ENCODE measurements at places on chromosomes 7 and 10.

- DNase-seq = peak; percentile 52
These were observed 356.4 kb downstream of the TNS3 start for GRCh38 chr7:47225387-47226131.

- peak; percentile 14 for DNase-seq
These were observed 28.2 kb downstream of the TSPAN15 start for GRCh38 chr10:69479240-69480067.

DNA sequence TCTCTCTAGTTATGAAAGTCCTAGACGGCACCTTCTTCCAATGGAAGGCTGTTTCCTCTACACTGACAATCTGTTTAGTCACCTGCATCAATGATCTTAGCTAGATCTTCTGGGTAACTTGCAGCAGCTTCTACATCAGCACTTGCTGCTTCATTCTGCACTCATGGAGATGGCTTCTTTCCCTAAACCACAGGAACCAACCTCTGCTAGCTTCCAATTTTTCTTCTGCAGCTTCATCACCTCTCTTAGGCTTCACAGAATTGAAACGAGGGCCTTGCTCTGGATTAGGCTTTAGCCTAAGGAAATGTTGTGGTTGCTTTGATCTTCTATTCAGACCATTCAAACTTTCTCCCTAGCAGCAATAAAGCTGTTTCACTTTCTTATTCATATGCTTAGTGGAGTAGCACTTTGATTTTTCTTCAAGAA, 24.6 kb downstream of the NAMPT start:
- DNase-seq = peak; percentile 62

DNA sequence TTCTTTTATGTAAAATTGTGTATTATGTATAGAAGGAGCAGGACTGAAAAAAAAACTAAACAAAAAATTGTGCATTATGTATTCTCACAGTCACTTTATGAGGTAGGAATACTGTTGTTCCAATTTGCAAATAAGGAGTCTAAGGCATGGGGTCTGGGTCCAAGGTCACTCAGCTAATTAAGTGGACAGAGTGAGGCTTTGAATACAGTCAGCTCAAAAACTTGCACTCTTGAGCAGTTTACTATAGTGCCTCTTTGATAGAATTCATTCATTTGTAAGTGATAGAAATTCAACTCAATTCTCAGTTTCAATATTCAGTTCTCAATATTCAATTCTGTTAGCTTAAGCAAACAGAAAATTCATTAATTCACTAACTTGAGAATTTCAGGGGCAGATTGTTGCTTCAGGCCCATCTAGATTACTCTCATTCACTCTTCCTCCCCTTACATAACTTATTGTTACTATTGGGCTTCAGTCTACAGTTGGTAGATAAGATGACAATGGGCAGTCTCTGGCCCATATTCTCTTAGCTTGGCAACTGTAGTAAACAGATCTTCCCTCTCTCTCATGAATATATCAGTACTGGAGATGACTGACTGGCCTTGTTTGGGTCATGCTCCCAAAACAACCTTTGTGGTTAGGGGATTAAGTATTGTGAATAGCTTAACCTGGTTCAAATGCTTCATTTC, 86.6 kb downstream of the BTAF1 start:
- no peak for DNase-seq

GRCh38 chr7:143345428-143345900, 17.0 kb downstream of the FAM131B start:
- DNase-seq = peak; percentile 29

DNA sequence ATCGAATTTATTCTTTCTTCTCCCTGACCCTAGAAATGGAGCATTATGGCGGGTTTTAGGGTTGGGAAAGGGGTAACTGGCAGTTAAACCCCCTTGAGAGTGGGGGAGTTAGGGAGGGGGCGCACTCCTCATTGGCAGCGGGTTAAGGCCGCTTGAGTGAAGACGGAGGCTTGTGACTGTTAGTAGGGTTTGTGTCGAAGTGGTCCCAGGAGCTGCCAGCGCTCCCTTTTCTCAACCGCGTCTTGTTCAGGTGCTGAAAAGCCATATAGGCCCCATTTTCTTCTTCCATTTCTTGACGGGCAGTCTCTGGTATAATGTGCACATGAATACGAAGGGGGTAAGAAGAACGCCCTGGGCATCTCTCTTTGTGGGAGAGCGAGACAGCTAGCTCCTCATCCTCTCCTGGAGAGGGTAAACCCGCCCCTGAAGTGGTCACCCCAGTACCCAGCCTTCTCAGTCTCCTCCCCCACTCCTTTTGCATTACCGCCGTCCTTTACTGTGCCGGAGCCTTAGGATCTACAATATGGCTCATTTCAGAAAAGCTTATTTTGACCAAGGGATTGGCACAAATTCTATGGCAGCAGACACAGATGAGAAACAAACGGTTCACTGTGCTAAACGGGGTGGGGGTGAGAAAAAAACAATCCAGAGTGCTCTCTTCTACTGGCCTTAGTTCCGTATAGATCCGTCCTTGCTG, 836 bp downstream of the KMT2E start:
- peak; percentile 37 for DNase-seq

- DNase-seq = peak; percentile 38
These were observed 226.5 kb downstream of the FANK1 start for GRCh38 chr10:126122881-126123280.

DNA sequence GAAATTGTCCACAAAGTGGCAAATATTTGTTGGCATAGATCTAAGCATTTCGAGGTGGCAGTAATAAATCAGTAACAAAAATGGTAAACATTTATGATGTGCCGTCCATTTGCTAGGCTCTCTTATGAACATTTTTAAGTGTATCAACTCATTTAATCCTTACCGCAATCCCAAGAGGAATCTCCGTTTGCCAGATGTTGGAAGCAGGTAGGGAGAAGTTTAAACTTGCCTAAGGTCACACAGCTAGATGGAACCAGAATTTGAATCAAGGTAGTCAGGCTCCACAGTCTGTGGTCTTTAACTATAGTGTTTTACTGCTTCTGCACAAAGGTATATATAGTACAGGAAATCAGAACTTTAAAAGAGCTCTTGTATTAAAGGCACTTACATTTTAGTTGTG, 2.6 kb downstream of the MKLN1 start:
- DNase-seq = no peak

- no peak for DNase-seq
These were observed 23.0 kb upstream of the SNX13 start for GRCh38 chr7:17963281-17963680.

GRCh38 chr10:652233-652632, 37.2 kb downstream of the DIP2C start:
- no peak for DNase-seq

DNA sequence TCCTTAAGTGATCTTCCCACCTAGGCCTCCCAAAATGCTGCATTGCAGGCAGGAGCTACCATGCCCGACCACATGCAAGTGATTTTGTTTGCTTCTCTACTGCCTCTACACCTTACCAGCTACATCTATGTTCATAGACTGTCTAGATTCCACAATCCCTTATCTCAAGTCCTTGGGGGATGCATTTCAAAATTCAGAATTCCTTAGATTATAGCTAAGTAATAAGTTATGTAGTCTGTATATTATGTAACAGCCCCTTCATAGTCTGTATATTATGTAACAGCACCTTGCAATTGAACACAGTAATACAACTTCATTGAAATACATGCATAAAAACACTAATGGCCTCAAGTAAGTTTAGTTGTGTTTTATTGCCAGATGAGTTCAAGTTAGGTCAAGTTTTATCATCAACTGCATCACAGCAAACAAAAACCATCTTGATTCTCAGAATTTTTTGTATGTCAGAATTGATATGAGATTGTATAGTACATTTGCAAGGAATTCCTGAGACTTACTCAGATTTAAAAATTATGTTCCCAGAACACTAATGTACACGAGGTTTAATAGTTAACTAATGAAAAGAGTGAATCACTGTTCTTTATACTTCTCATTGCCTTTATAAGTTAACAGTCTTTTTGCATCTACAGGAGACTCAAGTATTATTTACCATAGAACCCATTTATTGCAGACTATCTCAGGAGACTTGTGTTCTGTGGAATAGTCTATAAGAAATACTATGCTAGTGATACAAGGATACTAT, 11.6 kb upstream of the FOXP2 start:
- DNase-seq = no peak

GRCh38 chr7:132312531-132313055, 263.7 kb downstream of the PLXNA4 start:
- DNase-seq = no peak

- DNase-seq = no peak
These were observed 2.7 kb downstream of the IL2RA start for GRCh38 chr10:6059506-6059905.

DNA sequence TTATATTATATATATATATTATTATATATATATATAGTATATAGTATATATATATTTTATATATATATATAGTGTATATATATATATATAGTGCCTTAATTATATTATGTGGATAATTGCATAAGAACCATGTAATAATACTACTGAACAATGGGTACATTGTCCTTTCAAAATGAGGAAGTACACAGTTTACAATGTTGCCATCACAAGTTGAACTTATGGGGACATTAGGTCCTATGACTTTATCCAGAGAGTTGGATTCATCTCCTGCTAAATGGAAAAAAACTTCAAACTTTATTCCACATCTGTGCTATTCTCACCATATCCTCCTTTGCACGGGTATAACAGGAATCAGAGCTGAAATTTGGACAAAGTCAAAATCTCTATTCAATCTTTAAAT, 105.0 kb upstream of the AGR3 start:
- DNase-seq = no peak

DNA sequence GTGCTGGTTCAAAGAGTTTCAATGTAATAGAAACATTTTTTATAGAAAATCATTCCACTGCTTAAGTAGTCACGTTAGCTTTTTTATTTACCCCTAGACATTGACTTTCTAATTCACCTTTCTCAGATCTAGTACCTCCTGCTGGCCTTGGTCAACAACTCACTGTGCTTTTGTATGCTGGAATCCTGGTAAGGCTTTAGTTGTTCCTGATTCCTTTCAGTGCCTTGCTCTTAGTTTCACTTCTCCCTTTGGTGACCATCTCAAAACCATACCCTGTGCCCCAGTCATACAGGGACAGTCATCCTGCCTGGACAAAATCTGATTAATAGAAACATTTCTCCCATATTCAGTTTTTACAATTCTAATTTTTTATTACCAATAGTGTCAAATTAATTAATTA, 130.2 kb downstream of the GPR37 start:
- no peak for DNase-seq

DNA sequence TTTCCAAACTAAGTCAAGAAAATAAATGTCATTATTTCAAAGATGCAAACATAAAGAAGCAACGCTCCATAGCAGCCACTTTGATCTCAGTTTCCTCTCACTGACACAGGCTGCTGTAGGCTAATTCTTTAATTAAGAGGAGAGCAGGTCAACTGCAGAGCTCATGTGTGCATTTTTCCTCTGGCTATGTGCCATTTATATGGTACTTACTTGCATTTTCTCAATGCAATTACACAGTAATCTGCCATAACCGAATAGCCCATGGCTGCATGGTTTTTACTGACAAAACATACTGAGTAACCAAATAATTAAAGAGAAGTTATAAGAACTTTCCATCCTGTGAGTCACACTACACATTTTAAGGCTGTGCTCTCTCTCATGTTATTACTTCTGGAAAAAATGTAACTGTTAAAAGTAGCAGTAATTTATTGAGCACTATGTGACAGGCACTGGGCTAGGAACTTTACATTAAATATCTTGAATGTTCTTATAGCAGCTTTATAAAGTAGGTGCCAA, 122.0 kb downstream of the ELAPOR2 start:
- DNase-seq = peak; percentile 38

GRCh38 chr7:6178298-6179029, 94.0 kb downstream of the CYTH3 start:
- no peak for DNase-seq

GRCh38 chr10:24239289-24240040, 30.5 kb downstream of the KIAA1217 start:
- no peak for DNase-seq

DNA sequence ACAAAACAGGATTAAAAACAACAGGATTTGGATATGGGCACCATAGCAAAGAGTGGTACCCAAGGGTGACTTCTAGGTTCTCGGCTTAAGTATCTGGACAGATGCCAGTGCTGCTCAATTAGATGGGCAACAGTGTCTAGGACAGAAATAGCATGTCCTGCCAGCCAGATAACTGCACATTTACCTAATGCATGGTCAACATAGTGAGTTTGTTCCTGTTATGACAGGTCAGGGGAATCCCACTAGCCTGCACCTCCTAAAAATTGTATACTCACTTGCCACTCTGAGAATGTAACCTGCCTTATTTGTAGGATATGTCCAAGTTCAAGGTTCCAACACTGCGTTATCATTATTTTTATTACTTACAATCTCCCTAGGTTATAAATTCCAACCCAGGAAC, 471.7 kb downstream of the GRM8 start:
- DNase-seq = no peak

GRCh38 chr10:50624866-50625501, 1.2 kb upstream of the SGMS1 start:
- peak; percentile 71 for DNase-seq

GRCh38 chr10:58971796-58972491, 204.5 kb upstream of the PHYHIPL start:
- no peak for DNase-seq

- DNase-seq = no peak
These were observed 75.1 kb upstream of the SP4 start for GRCh38 chr7:21352540-21353387.

DNA sequence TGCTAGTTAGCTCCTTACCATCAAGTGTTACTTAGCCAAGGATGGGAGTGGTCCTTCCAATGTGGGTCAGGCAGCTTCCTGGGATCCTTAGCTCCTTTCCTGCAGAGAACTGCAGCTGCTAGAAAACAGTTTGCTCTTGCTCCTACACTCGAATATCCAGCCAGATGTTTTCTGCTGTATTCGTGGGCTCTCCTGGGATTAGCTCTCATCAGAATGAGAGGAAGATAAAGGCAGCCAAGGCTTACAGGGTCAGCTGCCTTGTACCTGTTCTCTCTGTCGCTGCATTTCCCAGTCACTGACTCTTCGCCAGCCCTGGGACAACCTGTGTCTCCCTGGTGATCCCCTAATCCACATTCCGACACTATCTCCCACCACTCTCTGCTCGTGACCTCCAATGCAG, 29.0 kb downstream of the NEUROD6 start:
- no peak for DNase-seq

DNA sequence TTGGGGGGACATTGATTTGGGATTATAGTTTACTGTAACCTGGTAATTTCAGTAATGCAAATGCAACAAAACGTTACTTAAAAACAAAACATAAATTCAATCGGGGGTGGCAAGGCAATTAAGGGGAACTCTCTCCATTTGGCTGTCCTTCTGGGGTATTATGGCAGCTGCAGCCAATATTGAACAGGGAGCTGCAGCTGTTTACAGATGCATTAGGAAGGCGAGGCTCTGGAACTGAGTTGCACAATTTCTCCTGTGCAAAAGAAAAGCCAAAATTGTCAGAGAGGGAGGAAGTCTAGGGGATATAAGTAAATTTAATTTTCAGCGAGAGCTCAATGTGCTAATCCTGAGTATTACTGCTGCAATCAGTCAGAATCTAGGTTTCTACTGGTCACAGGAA, 36.1 kb downstream of the NEUROD6 start:
- DNase-seq = no peak

DNA sequence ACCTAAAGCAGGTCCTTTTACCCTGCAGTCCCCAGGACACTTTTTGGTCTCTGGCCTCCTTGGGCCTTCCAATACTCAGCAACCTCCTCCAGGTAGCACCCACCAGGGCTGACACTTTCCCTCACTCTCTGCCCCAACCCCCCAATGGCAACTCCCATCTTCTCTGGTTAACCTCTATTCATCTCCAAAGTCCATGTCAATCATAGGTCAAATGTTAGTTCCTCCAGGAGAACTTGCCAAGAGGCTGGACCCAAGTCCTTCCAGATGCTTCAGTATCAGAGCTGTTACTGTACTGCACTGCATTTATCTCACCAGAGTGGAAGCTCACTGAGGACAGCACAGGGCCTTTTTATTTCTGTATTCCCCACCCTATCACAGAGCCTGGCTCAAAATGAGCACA, 295.0 kb upstream of the KLF14 start:
- no peak for DNase-seq
